HS-5 (cell line): ENCODE measurements at places on chromosomes 2 and 18.

DNA sequence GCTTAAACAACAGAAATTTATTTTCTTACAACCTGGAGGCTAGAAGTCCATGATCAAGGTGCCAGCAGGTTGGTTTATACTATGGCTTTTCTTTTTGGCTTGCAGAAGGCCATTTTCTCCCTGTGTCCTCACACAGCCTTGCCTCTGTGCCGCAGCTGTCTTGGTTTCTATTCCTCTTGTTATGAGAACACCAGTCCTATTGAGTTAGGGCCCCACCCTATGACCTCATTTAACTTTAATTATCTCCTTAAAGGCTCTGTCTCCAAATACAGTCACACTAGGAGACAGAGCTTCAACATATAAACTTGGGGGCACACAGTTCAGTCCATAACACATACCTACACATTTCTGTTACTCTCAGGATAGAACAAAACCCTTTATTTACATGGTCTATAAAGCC is 17.3 kb upstream of the RHOB start:
- DNase-seq: no peak

- no peak for DNase-seq
Observed at GRCh38 chr18:50558157-50558556, 1.7 kb upstream of the MAPK4 start.

DNA sequence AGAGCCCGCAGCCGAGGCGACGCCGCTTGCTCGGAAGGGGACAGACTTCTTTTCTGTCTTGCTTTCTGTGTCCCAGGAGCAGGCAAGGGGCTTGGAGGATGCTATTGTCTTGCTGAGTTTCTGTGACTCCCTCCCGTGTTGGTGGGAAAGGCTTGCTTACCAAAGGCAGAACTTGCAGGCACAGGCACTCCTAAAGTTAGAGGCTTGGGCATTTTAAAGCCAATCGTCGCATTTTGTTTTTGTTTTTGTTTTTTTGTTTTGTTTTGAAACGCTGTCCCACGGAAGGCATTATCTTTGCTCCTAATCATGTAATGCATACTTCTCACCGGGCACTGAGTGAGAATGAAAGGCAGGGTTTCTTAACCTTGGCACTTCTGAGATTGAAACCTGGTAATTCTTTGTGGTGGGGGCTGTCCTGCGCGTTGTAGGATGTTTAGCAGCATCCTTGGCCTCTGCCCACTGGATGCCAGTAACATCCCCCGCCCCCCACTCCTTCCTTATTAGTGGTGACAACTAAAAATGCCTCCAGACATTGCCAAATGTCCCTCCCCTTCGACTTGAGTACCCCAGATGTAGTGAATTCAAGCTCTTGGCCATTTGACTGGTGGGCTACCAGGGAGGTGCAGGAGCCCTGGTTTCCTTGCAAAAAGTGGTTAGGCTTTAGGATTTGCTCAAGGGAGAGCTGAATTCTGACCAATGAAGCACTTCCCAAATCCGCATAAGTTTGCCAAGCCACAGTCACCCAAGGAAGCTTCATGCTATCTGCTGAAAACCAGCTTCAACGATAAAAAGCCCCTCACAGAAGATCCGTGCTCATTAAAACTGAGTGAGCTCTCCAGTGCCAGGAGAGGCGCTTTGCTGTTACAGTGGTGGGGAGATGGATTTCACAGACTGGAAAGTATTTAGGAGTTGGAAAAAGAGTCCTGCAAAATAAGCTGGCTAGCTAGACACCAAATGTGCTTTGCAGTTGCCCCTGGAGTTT is 1.2 kb downstream of the ANTXR1 start:
- DNase-seq: no peak

- peak; percentile 22 for DNase-seq
Observed at GRCh38 chr2:15588329-15588919, 3.2 kb upstream of the DDX1 start.

GRCh38 chr2:160022162-160022561 is 40.3 kb downstream of the PLA2R1 start:
- DNase-seq: no peak

DNA sequence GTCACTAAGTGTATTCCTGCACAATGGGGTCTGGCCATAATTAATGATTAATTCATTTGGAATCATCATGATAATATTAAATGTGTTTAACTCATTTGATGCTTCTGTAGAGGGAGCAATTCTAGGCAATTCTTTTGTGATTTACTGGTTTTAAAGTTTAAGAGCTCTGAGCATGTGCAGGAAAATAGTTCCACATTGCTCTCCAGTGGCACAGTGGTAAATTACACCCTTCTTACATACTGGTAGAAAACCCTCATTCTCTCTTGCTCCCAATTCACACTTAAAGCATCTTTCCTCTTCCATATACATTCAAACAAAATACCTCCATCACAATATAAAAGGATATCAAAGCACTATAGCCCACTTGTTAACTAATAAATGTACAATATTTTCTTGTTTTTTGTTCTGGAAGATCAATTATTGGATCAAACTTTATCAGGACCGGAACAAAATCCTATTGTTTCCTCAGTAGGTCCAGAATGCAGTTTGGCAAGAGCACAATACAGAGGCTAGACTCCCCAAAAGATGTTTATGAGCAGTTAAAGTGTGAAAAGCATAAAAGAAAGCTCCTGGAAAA is 844.3 kb downstream of the MBD2 start:
- DNase-seq: peak; percentile 0

DNA sequence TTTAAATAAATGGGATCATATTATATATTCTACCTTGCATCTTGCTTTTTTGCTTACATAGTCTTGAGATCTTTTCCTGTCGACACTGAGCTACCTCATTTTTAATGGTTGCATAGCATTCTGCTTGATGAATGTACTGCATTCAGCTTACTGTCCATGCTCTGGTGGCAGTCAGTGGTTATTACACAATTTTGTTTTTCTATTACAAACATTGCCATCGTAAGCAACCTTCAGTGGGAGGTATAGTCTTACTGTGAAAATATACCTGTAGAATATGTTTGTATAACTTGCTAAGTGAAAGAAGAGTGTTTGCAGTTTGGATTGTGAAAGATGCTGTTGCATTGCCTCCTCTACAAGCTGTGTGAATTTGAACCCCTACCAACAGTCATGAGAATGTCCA is 43.4 kb downstream of the UBXN4 start:
- no peak for DNase-seq

GRCh38 chr2:63735263-63735662 is 106.4 kb upstream of the UGP2 start:
- no peak for DNase-seq

- DNase-seq: no peak
Observed at GRCh38 chr2:129491308-129491707, 488.2 kb upstream of the RAB6C start.

- no peak for DNase-seq
Observed at GRCh38 chr2:65231892-65232477, 4.4 kb downstream of the ACTR2 start.

- DNase-seq: no peak
Observed at GRCh38 chr2:189287982-189288521, 108.5 kb upstream of the COL5A2 start.

GRCh38 chr2:10428355-10428754 is 19.8 kb downstream of the ODC1 start:
- DNase-seq: no peak

DNA sequence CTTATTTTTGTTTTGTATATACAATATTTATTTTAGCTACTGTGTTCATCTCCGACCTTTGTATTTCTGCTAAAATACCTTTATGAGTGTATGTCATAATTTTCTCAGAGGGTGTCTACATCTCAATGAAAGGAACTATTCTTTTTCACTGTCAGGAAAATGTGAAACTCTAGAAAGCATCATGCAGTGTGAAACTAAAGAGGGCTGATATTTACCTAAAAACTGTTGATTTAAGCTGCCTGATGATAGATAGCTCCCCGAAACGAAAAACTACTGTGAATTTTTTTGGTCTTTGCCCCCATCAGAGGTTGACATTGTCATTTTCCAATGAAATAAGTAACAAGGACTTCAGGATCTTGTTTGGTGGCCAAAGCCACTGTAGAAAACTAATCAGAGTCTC is 38.8 kb downstream of the TMEM178A start:
- DNase-seq: no peak

GRCh38 chr2:138090330-138090729 is 126.1 kb downstream of the HNMT start:
- DNase-seq: no peak

DNA sequence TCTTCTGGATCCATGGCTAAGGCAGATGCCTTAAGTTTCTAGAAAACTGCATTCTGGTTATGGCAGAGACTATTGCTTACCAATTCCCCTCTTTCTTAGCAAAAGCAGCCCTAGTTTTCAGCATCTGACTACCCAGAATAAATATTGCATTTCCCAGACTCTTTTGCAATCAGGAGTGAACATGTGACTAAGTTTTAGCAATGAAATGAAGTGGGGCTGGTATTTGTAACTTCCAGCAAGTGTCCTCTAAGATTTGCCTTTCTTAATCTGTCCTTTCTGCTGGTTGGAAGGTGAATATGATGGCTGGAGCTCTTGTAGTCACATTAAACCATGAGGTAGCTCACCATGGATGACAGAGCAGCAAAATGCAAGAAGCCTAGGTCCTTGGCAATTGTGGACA is 132.9 kb upstream of the PKDCC start:
- no peak for DNase-seq

DNA sequence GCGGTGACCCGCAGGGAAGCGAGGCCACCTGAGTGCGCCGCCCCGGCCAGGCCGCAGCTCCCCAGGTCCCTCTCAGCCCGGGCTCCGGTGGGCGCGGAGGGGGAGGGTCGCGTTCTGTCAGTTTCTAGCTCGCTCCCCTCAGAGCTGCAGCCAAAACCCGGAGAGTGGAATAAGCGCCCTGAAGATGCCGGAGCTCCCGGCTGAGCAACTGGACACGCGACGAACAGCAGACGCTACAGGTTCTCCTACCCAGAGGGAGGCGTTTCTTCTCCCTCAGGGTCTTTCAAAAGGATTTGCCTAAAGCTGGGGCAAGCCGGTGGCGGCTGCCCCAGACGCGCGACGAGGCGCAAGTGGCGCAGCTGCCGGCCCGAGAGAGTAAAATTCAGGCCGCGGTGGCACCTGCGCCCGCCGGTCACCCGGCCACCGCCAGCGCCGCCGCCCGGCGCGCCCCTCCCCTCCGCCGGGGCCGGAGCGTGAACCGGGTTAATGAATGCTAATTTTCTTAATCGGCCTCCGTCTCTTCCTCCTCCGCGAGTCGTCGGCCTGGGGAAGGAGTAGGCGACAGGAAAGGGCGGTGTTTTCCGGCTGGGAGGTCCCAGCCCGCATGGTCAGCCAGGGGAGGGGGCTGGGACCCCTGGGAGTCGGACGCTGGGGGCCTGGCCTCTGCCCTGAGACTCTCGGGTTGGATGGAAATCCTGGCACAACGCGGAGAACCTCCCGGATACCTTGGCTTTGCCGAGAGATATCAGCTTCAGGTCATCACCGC is 845 bp upstream of the CDC42EP3 start:
- DNase-seq: no peak

- DNase-seq: no peak
Observed at GRCh38 chr18:79964330-79965118, at the start of gene HSBP1L1. Gene HSBP1L1 (plus strand): TSS chr18:79964643. CDS start chr18:79964736, 93 bp downstream.

GRCh38 chr2:65727381-65727780 is 295.0 kb upstream of the SPRED2 start:
- no peak for DNase-seq

DNA sequence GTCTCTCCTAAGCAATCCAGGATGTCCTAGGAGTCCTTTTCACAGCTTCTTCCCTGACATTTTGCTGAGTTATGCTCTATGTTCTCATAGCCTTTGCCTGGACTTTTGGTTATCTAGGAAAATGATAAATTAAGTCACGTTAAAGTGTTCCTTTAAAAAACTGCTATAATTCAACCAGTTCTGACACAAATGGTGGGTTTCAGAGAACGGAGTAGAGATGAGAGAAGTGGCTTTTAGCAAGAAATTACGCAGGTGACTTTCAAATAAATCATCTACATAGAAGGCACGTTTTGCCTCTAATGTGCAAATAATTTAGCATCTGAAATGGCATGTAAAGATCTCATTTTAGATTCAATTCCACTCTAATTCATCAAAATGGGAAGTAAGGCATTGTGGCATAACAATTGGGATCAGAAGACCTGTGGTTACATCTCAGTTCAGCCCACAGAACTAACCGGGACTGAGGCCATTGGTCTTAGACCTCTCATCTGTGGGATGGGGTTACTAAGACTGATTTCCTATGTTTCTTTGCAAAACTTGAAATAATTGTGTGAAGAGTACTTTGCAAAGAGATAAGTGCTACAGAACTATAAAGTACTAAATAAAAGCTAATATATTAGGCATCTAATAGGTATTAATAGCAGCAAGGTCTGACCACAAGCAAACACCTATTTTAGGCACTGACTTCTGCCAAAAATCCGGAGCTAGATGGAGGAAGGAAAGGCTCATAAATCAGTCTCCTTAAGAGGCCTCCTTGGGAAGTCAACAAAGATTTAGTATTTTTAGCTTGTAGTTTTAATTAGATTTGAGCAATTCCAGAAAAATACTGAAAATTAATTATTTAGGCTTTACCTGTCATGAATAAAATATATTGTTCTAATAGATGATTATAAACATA is 211.4 kb downstream of the PIEZO2 start:
- no peak for DNase-seq

GRCh38 chr2:10478916-10479315 is 30.8 kb upstream of the ODC1 start:
- no peak for DNase-seq

- DNase-seq: no peak
Observed at GRCh38 chr2:181887045-181887444, 4.5 kb upstream of the ITPRID2 start.

GRCh38 chr2:85273738-85274731 is 53.8 kb downstream of the TGOLN2 start:
- DNase-seq: no peak

GRCh38 chr2:197309691-197310231 is 819 bp downstream of the ANKRD44 start:
- no peak for DNase-seq

DNA sequence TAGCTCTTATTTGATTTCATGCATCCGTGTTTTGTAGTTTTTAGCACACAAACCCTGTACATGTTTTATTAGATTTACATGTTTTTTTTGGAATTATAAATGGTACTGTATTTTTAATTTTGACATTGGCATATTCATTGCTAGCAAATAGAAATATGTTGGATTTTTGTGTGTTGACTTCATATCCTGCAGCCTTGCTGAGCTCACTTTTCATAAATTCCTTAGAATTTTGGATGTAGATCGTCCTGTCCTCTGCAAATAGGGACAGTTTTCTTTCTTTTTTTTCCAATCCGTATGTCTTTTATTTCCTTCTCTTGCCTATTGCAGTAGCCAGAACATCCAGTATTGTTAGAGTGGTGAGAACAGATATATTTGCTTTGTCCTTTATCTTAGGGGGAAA is 46.7 kb upstream of the GPR17 start:
- no peak for DNase-seq

DNA sequence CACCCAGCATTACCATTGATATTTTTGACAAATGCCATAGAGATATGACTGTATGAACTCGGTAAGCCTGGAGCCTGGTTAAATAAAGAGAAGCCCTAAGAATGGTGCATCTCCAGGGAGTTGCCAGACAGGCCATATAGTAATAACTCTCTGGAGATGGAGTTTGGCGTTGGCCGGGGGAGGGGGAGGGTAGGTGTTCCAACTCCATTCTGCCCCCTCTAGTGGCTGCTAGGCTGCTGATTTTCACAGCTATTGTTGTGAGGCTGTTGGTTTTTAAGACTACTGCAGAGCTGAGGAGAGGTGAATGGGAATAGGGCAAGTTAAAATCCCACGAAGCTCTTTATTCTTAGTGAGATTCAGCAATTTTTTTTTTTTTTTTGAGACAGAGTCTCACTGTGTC is 99.9 kb downstream of the GALNT14 start:
- no peak for DNase-seq
